Urinary bladder (tissue), 4 donors: ENCODE measurements at places on chromosomes 11 and 22. TPM values are rescaled to one million over a fixed set of nuclear protein-coding genes. Genes with fewer than 3 reads are reported as not detected.

GRCh38 chr22:43060183-43060582 is 29.0 kb downstream of the TTLL1 start:
- DNase-seq = no peak

Gene EHD1
- total RNA-seq = 31.3 TPM

DNA sequence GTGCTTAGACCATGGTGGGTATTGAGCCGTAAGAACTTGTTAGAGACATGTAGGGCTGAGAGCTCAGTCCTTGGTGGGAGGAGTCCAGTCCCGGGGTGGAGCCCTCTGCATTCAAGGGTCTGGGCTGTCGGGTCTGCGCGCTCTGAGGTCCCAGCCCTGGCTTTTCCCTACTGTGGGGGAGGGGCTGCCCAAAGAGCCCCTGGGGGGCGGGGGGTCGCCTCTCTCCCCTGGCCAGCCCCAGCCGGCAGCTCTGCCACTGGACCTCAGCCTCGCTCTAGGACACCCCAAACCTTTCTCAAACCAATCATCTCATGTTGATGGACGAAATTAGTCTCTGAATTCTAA is 1006.4 kb downstream of the BRD1 start:
- no peak for DNase-seq

DNA sequence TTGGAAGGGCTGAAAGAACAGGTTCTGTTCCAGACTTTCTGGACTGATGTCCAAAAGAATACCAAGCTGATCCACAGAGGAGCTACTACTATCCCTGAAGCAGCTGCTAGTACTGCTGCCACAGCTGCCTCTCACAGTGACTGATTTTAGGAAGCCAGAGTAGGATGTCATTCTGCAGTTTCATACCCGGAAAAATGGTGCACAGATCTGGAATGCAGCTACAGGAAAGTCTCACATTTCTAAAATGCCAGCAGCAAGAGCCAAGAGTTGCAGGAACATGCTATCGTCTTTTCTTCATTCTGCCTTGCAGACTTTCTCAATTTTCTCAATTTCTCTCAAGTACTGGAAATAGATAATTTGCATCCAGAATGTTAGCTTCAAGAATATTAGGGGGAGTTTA is 19.4 kb upstream of the CCDC179 start:
- DNase-seq = no peak

Gene MS4A1
- total RNA-seq = 1.2 TPM

Gene HTR3B
- total RNA-seq = not detected

Gene GLB1L2
- total RNA-seq = 1.5 TPM

Gene CD3G
- 1.1 TPM for total RNA-seq

Gene OR2D2
- total RNA-seq = 0.53 TPM

DNA sequence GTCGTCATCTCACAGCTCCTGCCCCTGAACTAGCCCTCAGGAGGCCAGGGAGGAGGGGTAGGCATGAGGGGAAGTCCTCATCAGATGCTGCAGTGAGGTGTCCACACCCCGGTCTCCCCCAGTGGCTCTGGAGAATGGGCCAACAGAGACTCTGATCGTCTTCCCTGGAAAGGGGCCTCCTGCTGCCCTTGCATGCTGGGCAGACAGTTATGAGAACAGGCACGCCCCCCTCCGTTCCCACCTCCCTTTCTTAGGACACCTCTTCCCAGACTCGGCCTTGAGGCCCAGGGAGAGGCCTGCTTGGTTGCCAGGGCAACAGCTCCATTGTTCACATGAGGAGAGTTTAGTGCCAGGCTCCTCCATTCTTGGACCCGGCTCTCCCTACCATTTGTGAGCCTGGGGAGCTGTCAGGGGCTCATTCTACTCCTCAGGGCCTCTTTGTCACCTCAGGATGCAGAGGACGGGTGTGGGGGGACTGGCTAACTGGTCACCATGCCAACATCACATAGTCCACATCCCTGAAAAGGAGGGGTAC is 157.7 kb downstream of the TTC17 start:
- no peak for DNase-seq

GRCh38 chr11:78400702-78401101 is 16.9 kb downstream of the GAB2 start:
- no peak for DNase-seq

- no peak for DNase-seq
These were observed 34.7 kb upstream of the NRIP3 start for GRCh38 chr11:9038541-9038940.

DNA sequence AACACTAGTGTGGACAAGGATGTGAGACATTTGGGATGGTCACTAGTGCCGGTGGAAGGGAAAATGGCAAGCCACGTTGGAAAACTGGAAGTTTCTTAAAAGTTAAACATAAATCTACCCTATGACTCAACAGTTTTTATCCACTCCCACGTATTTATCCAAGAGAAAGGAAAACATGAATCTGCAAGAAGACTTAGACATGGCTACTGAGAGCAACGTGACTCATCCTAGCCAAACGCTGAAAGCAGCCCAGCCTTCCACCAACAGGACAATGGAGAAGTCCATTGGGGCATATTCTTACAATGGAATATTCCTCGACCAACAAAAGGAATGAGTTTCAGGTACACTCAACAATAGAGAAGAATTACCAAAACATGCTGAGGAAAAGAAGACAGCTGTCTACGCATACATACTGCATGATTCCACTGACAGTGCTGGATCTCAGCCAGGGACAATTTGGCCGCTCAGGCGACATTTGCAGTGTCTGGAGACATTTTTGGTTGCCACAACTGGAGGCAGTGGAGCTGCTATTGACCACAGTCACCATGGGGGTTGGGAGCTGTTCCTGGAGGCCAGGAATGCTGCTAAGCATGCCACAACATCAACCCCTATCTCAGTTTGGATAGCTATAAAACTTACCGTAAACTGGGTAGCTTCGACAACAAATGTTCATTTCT is 21.2 kb downstream of the SYT13 start:
- DNase-seq = no peak

DNA sequence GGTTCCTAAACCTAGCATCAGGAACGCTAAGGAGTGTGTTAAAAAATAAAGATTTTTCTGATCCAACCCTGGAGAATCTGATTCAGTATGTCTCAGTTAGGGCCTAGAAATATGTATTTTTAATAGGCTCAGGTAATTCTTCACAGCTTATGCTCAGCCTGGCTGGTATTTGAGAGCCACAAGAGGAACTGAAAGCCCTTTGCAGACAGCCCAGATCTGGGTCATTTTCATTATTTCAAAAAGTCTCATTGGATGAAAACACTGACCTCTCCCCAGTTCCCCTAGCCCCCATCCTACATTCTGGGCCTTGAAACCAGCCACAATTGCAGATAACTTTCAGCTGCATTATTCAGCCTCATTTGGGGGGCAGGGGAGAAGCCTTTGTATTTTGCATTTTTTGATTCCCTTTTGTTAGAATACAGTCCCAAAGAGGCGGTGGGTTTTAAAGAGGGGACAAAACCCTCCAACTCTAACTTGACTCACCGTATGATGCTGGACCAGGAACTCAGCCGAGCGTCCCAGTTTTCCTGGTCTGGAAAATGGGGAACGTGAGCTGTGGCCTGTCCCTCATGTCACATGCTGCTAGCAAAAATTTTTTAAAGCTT is 66.0 kb upstream of the LARGE1 start:
- no peak for DNase-seq

Gene RASL10A
- 0.58 TPM for total RNA-seq

- no peak for DNase-seq
These were observed 2.3 kb downstream of the SLC25A1 start for GRCh38 chr22:19176175-19176643.

DNA sequence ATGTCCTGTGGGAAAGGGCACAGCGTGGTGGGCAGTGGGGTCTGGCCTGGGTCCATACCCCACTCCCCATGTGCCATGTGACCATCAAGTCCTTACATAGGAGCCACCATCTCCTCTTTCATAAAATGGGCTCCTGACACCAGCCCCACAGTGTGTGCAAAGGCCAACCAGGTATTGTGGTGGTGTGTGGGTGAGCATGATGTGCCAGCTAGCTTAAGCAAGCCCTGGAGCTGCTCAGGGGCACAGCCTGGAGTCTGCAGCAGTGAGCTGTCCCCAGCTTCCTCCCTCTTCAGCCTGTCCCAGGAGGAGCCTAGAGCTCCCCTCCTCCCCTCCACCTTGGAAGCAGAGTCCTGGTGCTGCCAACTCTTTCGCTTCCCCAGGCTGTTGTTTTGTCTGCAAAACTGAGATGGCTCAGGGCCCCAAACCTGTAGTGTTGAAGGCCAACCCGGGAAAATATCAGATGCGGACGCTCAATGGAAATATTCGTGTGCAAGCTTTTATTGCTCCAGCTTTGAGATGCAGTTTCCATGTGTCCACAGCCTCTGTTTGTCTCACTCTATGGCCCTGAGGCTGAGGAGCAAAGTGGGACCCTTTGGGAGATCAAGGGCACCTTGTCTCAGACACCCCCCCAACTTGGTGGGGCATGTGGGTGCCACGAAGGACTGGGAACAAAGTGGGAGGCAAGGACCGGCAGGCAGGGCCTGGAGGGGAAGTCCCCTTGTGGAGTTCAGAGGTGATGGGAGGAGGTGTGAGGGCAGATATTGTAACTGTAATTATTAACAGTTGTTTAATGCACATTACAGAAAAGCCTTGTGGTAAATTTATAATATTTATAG is 92.6 kb downstream of the CTTN start:
- no peak for DNase-seq

DNA sequence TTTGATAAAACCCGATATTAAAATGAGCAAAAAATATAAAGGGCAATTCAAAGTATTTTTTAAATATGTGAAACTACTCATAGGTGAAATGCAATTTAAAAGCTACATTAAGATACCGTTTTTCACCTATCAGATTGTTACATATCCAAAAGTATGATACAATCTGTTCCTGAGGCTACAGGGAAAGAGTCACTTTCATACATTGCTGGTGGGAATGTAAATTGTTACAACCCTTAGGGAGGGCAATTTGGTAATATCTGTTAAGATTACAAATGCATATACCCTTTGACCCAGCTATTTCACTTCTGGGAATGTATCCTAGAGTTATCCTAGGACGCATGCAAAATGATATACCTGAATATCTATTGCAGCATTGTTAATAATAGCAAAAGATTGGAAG is 132.1 kb downstream of the BLID start:
- no peak for DNase-seq

GRCh38 chr22:49763696-49764095 is 64.0 kb downstream of the BRD1 start:
- no peak for DNase-seq

Gene KRTAP5-1
- total RNA-seq = not detected

DNA sequence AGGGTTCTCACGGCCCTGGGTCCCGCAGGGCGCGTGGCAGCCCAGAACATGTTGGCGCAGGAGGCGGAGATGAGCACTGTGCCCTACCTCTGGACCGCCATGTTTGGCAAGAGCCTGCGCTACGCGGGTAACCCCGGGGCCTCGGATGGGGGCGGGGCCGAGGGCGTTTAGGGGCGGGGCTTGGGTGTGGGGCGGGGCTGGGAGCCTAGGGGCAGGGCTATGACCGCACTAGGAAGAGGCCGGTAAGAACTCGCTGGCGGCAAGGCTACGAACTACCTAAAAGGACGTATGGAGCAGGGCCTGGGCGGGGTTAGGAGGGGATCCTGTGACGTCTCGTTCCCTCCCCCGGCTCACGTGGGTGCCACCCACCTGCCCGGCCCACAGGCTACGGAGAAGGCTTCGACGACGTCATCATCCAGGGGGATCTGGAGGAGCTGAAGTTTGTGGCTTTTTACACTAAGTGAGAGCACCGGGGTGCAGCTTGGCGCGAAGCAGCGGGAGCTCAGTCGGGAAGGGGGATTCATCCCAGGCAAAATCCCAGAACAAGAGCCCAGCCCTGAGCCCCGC is 2.8 kb upstream of the LZTR1 start:
- DNase-seq = peak; percentile 46

- no peak for DNase-seq
These were observed 13.0 kb downstream of the ACO2 start for GRCh38 chr22:41481925-41482318.

GRCh38 chr11:29324328-29324727 is 692.5 kb downstream of the KCNA4 start:
- DNase-seq = no peak

Gene ANKK1
- total RNA-seq = 0.16 TPM

Gene CCDC87
- total RNA-seq = not detected

DNA sequence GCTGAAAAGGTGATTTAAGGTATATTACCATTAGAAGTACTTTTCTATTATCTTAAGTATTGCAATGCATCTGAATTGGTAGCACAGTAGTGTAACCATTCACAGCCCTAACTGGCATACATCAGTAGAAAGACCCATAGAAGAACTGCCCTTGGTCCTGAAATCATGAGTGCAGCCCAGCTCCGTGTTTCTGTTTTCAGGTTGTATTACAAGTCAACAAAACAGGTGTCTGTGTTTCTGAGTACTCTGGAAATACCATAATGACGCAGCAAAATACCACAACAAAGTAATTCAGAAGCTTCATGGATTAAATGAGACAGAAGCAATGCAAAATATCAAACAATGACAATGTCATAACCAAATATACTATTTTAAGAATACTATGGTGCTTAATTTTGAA is 226.3 kb downstream of the OPCML start:
- DNase-seq = no peak

DNA sequence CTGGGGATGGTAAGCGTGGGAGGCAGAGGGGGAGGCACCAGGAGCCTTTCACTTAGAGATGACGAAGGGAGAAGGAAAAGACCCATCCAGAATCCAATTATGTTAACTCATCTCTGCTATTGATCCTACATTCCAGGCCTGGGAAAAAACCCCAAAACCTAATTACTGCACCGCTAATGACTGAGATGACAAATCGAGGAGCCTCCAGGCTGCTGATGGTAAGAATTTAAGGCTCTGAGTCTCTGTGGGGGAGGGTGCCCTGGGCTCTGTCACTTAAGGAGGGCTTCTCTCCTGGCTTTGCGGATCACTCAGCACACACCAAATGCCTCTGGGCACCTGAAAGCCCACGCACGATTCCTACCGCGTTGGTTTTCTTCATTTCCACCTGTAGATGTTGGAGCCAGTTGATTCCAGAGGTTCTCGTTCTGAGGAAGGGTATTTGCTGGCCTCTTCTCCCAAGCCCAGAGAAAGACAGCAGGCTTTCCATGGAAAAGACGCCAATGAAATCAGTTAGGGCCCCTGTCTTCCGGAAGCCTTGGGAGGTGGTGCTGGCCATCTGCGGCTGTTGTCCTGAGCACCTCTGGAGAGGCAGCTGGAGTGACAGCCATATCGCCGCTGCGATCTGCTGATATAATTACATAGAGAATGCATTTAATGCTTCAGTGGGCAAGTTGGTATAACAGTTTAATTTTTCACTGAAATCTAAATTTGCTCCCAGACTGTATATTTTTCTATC is 751.2 kb downstream of the BRD1 start:
- no peak for DNase-seq

GRCh38 chr11:86052693-86053641 is 15.9 kb downstream of the PICALM start:
- no peak for DNase-seq

- no peak for DNase-seq
These were observed 50.1 kb downstream of the MN1 start for GRCh38 chr22:27751277-27752070.

DNA sequence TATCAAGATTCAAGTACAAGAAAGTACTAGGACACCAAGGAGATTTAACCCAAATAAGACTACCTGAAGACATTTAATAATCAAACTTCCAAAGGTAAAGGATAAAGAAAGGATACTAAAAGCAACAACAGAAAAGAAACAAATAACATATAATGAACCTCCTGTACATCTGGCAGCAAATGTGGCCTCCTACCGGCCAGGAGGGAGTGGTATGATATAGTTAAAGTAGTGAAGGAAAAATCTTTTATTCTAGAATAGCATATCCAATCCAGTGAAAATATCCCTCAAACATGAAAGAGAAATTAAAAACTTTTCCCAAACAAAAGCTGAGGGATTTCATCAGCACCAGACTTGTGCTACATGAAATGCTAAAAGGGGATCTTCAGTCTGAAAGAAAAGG is 104.7 kb upstream of the GUCY1A2 start:
- DNase-seq = no peak

- no peak for DNase-seq
These were observed 30.4 kb upstream of the PITPNB start for GRCh38 chr22:27949421-27949820.

Gene TMEM80
- 10.8 TPM for total RNA-seq

Gene MMP1
- total RNA-seq = 0.53 TPM
